ENCODE measurements at places on chromosomes 4 and X.

GRCh38 chrX:52271206-52271605 lies 86.5 kb downstream of the MAGED4 start:
- DNase-seq: peak; percentile 3

DNA sequence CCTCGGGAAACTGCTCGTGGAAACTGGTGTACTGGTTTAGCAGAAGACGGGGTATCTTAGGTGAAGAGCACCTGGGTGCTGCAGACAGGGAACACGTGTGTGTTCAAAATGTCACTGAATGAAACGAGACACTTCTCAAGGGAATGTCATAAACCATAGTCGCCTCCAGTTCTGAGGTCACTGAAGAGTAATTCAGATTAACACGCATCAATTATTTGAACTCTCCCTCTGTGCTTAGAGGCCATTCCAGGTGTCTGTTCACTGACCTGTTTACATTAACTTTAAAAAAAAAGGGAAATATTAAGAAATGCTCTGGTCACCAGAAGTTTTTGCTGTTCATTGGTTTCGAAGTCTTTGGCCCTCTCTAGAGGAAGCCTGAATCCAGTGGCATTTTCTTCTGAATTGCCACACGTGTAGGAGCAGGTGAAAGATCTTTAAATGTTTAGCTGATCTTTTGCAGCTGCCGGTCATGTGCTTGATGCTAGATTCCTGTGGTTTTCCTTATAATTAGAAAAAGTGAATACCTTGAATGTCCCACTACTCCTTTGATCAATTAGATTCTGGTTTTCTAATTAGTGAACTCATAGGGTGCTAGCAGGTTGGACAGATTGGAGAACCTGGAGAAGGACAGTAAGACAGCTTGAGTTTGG lies 330.5 kb downstream of the ARHGAP10 start:
- no peak for DNase-seq

DNA sequence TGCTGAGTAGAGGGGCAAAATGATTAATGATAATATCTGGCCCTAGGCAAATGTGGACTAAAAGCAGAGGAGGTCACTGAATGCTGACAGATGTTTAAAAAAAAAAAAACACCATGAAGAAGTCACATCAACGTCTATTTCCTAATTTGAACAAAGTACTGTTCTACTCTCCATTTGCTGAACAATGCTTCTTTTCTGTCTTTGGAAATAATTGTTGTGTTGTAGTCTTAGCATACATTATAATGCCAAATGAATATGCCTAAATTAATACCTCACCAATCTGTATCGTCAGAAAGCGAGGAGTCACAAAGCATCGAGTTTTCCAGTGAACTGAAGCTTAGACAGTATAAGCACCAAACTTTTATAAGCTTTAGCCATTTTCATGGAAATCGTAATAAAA lies 140.9 kb upstream of the JADE1 start:
- DNase-seq: no peak

DNA sequence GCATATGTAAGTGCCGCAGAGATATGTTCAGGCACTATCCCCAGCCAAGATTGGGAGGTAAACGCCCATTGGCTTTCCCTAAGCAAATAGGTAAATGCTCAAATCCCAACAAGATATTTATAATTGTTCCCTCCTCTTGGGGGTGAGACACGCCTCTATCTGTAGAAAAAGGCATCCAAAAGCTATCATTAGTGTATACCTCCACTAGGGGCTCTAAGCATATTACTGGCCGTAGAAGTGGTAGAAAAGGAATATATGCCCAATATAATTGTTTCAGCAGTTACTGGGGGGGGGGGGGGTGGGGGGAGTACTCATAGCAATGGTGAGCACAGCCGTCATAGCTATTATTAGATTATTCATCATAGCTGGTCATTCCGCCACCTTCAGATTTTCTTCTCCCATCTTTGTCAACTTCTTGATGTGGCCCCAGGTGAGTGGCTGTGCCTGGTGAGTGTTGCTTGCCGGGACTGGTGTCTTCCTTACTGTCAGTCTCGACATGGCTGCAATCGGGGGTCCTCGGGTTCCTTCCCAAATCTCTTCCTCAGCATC lies 53.3 kb upstream of the WDR1 start:
- DNase-seq: no peak

DNA sequence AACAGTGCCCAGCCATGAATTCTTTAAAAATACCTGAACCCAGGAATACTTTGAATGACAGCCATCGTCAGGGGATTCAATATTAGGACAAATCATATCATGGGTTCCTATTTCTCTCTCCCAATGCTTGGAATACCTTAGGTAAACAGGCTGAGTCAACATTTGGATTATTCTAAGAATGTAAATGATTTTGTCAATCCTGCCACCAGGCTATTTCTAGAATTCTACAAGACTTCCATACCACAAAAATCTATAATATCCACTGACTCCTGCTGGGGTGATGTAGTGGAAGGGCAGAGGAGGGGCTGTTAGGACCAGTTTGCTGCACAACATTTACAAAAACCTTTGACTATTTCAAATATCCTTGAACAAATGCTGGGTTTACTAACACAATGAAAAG lies 65.2 kb downstream of the IGFBP7 start:
- DNase-seq: no peak

DNA sequence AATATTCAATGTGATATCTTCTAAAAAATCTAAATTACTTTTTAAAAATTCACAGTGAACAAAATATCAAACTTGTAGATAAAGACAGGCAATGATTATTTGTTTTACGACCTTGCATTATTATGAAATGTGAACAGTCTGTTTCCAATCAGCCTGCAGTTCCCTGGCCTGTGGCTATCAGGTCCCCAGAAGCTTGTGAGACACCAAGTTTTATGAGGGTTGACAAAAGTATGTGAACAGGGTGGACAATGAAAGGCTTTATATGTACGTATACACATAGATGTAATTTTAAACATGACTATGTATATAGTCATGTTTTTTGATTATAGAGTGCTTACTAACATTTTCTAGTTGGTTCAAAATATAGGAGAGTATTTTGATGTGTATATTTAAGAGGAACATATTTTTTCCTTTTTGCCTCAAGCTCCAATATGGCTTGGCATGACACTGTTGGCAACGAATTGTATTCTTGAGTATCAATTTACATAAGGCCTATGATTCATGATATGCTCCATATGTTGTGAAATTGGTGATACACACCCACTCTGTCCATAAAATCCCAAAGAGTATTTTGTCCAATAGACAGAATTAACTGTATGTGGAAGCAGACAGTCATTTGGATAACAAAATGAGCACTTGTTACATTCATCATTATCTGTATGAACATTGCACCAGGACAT lies 55.7 kb downstream of the BTC start:
- no peak for DNase-seq

GRCh38 chrX:23879380-23880090 lies 28.2 kb downstream of the APOO start:
- no peak for DNase-seq

DNA sequence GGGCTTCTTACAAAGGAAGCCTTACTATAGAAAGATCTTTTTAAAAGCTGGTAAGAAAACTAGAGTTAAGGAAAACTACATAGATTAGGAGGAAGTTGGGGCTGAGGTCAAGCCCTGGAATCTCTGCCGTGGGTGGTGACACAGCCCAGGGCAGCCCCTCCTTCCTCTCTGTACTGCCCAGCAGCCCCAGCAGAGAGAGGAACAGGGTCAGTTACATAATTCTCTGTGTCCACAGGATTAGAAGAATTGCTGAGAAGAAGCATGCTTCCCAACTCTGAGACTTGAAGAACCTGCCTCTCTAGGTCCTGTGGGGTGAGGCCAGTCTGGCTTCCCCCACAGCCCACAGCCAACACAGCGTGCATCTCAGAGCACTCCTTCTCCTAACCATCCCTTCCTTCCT lies 9.2 kb upstream of the ABLIM2 start:
- DNase-seq: no peak

- no peak for DNase-seq
These were observed 37.7 kb downstream of the RHOH start for GRCh38 chr4:40234519-40235039.

- DNase-seq: no peak
These were observed 285.1 kb downstream of the FRMPD4 start for GRCh38 chrX:12423346-12423745.

- no peak for DNase-seq
These were observed 28.6 kb downstream of the BEX3 start for GRCh38 chrX:103405009-103405333.

DNA sequence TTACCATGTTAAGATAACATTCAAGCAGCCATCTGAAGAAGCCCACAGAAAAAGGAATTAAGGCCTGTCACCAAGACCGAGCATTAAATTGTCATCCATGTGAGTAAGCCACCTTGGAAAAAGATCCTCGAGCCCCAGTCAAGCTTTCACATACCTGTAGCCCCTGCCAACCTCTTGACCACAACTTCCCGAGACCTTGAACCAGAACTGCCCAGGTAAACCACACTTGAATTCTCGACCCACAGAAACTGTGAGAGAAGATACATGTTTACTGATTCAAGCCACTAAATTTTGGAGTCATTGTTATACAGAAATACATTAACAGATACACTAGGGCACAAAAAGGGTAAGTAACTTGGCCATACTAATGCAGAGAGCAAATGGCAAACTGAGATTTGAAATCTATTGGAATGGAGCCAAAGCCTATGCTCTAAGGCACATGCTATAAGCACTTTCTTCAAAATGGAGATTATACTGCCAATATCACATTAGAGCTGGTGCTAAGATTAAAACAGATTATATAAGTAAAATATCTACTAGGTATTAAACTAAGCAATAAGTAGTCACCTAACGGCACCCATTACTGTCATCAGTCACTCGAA lies 49.5 kb downstream of the FAM13A start:
- DNase-seq: no peak

DNA sequence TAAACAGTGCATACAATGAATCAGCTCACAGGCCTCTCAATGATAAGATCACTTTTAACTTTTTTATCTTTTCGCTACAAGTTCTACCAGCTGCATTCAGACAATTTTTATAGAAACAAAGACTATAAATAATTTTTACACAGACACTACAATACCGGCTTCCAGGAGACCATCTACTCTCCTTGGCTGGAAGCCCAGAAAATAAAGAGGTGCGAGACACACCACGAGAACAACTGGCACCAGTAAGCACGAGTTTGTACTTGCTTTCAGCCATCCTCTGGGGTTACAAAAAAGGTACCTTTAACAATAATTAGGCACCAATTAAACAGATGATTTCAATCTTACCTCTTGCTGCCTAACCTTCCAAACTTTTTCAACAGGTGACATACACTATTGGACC lies 11.2 kb upstream of the PRDX4 start:
- DNase-seq: no peak

DNA sequence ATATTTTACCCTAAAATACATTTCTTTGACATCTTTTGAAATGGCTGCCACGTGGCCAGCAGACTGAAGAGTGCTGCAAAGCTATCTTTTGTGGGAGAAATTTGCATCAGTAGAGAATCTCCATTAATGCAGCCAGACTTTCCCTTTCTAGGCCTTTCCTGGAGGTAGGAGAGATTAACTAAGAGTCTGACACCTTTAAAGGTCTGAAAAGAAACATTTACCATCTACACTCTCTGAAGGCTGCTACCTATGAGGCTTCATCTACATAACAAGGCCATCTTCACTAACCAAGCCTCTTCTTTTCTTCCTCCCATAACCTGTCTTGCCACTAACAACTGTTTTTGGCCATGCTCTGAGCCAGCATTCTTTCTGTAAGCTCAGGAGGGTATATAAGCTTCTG lies 17.8 kb upstream of the SPRY1 start:
- DNase-seq: no peak

GRCh38 chr4:148240241-148240640 lies 202.0 kb downstream of the NR3C2 start:
- no peak for DNase-seq

DNA sequence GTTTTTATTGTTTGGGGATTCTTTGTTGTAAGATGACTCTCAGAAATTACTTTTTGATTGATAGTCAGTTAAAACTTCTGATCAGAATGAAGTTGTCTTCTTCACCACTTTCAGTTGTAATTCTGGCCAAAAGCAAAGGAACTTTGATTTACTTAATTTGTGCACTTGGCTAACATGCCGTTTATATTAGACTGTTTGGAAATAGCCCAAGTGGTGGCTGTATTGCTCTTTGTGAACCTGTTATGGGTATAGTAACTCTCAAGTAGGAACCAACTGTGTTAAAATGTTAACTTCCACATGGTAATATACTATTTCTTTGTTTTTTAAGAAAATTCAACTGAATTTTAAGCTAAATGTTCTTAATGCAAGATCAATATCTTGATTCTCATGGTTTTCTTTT lies 581.9 kb downstream of the GRID2 start:
- DNase-seq: no peak

DNA sequence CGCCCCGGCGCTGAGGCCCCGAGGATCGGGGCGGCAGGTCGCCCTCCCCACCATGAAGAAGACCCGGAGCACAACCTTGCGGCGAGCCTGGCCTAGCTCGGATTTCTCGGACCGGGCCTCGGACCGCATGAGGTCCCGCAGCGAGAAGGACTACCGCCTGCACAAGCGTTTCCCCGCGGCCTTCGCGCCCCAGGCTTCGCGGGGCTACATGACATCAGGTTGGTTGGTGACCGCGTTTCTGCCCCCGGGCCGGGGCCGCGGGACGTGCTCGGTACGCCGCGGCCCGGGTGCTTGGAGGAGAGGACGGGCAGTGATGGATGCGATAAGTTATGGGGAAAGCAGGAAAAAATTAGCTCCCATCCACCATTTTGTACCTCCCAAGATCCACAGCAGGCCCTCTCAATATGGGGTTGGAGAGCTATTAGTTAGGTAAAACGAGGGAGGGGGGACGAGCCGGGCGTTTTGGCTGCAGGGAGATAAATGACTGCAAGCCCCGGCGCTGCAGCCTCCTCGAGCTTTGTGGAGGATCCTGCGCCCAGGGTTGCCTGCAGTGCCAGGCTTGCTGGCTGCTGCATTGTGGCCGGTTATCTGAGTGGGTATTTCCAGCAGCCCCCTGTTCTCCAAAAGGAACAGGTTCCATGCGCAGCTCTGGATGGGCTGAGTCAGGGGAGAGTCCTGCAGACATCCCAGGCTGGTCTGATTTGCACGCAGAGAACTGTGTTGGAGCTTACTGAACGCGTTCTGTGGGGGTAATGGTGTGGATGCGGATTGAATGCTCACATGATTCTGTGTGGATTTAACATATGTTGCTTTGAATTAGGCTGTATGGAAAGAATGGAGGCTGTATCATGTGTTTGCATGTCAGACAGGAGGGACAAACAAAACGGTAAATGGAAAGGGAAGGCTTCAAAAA lies 1.9 kb downstream of the STOX2 start:
- DNase-seq: no peak

GRCh38 chr4:118989098-118990080 lies 100.7 kb downstream of the SYNPO2 start:
- no peak for DNase-seq

DNA sequence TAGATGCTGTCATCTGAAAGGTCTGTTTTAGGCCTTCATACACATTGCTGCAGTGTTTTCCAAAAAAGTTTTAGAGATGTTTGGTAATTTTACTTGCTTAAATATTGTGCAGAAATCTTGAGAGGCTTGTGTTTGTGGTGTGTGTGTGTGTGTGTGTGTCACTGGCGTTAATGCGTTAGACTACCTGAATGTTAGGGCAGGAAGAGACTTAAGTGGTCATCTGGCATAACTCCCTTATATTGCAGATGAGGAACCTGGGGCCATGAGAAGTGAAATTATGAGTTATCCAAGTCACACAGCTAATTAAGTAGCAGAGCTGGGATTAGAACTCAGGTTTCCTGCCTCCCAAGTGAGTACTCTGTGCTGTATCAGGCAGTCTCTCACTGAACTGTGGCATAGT lies 1.4 kb downstream of the LSM6 start:
- no peak for DNase-seq

GRCh38 chr4:37723067-37723466 lies 36.9 kb upstream of the RELL1 start:
- DNase-seq: no peak

Measured in T-helper 2 cell (primary cell).